Activated CD4-positive, alpha-beta memory T cell treated with anti-CD3 and anti-CD28 coated beads, Interleukin-2, amount 10 ng/mL, durations not matched to agents 7 days and 5 days (primary cell): ENCODE measurements at places on chromosomes 13 and 19.

DNA sequence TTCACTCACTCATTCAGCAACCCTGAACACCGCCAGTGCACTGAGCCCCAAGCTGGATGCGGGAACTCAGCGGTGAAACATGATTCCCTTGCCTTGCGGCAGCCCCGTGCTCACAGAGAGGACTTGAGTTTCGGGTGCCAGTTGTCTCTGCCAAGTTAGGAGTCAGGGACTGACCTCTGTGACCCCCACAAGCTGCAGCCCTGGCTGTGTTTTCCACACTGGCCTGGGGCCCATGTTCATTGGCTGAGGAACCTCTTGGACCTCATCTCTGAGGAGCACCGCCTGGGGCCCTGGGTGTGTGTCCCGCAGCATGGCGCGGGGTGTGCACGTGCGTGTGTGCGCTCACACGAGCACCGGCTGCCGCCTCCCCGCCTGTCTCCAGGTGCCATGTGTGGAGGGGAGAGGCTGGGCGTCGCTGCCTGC lies 31.0 kb downstream of the CAPN12 start:
- DNase-seq: no peak

DNA sequence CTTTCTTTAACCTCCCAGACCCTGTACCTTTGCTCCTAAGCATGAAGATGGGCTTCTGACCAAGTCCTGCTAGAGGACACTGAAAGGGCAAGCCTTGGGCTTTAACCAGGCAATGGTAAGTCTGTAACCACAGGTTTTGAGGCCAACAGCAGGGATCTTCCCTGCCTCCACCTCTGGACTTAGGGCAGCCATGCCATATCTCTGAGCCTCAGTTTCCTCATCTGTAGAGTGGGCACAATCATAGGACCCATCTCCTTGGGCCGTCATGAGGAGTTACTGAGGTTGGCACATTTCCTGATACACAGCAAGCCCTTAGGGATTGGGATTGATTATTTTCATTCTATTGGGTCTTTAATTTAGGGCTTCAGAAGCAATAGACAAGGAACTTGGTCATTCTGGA lies 14.7 kb downstream of the KLK1 start:
- DNase-seq: no peak

GRCh38 chr13:44148159-44148914 lies 225.3 kb upstream of the SERP2 start:
- DNase-seq: no peak

GRCh38 chr13:113551081-113552000 lies 33.2 kb upstream of the TFDP1 start:
- no peak for DNase-seq

DNA sequence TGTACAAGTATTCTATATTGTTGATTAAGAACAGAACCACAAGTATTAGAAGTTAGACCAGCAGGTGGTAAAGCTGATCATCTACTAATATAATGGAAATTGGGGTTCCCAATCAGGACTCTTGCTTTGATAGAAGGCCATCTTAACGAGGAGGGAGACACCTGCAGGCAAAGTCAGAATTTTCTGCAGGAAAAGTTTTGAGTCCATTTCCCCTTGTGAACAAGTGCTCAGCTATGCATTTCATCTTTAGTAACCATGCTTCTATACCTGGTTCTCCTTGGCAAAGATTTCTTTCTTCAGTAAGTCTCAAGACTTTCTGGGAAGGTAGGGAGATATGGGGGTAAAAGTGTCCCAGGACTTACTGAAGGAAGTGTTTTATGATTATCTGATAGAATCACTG lies 36.1 kb upstream of the USPL1 start:
- DNase-seq: peak; percentile 19

DNA sequence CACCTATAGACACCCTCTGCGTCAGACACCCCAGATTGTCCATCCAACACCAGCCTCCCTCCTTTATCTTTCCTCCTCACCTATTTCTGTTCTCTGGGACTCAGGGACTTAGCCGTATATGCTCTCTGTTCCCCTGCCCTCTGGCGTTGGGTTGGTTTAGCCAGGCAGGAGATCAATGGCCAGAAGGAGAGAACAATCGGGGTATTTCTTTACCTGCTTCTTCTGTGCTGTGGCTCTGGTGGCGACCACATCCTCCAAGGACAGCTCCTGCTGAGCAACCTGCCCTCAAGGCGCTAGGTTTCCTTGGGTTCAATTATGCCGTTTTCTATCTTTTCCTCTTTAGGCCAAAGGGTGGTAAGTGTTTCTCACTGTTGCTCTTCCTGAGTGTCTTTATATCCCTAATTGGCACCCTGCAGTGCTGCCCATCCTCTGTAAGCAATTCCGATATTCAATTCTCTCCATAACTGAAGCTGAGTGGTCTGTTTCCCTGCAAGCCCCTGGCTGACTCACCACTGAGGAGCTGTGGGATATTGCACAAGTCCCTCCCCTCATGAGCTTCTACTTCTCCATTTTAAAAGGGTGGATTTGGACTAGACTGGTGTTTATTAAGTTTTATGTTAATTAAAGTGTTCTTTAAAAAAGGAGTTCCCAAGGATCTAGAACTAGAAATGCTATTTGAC lies 63.7 kb upstream of the TMTC4 start:
- no peak for DNase-seq

DNA sequence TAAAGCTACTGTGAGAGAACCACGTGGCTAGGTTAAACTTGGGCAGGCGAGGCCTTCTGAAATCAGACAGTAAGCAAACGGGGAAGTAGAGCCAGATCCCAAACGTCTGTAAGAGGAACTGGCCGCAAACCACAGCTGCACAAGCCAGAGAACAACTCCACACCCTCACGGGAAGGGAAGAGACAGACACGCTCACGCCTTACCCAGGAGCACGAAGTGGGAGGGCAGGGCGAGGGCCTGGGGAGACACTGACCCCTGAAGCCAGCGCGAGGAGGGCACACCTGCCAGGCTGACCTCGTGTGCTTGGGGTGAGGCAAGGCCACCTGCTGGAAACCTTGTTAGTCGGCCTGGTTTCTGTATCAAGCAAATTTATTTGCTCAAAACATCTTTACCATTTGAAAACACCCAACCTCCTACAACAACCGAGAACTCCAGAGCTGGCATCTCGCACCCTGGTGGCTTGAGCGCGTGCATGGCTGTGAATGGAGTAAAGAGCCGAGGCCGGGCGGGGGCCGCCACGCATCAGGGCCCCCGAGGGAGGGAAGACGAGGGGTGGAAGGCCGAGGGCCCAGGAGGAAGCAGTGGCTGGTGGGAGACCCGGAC lies 7.3 kb downstream of the POLR2E start:
- DNase-seq: peak; percentile 54

DNA sequence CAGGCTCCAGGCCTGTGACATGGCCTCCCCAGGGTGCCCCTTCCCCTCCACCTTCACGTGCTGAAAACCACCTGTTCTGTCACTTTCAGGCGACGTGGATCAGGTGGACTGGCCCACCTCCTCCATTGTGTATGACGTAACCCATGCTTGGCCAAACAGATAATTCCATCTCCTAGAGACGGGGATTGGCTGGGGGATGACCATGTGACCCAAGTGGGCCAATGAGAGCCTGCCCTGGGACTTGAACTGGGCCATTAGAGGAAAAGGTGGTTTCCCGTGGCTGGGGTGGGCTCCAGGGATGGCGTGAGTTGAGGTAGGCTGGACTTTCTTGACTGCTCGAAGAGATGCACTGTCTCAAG lies 3.6 kb upstream of the ADAMTSL5 start:
- DNase-seq: no peak

DNA sequence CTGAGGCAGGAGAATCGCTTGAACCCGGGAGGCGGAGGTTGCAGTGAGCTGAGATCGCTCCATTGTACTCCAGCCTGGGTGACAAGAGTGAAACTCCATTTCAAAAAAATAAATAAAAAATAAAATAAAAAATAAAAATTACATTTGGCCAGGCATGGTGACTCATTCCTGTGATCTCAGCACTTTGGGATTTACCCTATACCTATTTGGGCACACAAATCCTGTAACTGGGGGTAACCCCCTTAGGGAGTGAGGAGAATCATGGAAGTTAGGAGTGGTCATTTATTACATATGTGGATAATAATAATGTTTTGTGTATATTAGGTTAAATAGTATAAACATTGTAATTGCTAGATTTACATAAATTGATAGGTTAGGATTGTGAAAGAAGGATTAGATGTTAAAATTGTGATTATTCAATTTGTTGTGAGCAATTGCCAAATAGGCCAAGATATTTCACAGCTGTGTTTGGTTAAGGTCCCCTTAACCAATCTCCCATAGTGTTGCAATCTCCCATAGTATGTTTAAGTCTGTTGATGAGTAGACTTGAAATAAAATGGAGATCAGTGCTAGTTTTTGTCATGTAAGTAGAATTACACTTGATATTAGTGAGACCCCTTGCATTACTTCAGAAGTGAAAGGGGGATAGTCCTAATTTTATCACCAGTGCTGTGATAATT lies 30.7 kb downstream of the ZNF844 start:
- no peak for DNase-seq
